NCI-H446 (cell line): ENCODE measurements at places on chromosomes 12 and 14.

DNA sequence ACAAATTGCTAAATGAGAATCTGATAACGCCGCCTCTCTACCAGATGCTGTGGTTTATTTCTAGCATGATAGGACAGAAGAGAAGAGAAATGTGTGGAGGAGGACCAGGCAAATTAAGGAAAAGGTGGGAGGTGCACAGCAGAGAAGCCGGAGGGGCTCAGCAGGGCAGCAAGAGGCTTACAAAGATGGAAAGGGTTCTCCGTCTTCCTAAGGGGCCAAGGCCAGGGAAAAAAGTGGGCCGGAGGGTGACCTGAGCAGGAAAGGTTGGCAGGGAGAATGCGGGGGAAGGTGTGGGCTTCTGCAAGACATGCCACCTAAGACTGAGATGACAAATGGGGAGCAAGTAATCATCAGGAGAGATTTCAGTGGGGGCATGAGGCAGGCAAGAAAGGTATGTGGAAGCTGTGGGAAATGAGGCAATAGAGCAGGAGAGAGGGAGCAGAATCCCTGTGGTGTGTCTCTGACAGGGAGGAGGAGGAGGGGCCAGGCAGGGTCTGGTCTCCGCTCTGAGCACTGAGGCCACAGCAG lies 18.7 kb downstream of the MANSC1 start:
- no peak for DNase-seq

GRCh38 chr12:66978802-66979201 lies 290.4 kb upstream of the CAND1 start:
- no peak for DNase-seq

- DNase-seq, result no peak
Observed at GRCh38 chr12:57475271-57476161, 4.2 kb downstream of the ARHGAP9 start.

DNA sequence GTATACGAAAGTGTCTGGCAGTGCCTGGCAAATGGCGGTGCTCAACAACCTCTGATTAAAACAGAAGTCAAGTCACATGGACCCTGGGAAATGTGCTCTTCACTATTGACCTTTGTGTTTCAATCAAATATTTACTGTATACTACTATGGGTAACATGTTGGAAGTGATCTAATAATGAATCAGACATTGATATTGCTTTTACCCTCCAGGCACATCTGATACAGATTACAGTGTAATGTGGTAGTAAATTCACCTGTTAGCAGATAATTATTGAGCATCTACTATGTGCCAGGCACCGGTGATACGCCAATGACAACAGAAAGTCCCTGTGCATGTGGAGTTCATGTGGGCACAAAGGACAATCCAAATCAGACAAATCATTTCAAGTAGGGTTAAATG lies 63.1 kb downstream of the STON2 start:
- DNase-seq, result no peak

GRCh38 chr12:49707812-49708147 lies 575 bp upstream of the FMNL3 start:
- no peak for DNase-seq

- DNase-seq, result no peak
Observed at GRCh38 chr12:119375075-119375882, 40.8 kb downstream of the CCDC60 start.

GRCh38 chr14:92914087-92914656 lies 8.8 kb upstream of the CHGA start:
- no peak for DNase-seq

GRCh38 chr12:65533177-65533883 lies 254.8 kb downstream of the MSRB3 start:
- DNase-seq, result no peak

DNA sequence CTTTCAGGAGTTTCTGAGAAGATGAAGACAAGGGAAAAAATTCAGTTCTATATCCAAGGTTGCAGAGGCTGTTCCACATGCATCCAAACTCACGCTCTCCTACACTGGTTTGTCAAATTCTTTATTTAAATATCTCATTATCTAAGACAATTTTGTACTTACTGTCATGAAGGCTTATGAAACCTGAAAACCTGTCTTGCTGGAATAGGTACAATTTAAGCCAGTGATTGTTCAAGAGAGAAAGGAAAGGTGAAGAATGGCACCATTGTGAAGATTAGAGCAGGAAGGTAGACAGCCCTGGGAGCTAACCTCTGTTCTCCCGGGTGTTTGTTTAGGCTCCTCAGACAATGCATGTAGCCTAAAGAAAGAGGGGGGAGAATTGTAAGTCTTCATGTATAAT lies 315.1 kb upstream of the PRKD1 start:
- no peak for DNase-seq

DNA sequence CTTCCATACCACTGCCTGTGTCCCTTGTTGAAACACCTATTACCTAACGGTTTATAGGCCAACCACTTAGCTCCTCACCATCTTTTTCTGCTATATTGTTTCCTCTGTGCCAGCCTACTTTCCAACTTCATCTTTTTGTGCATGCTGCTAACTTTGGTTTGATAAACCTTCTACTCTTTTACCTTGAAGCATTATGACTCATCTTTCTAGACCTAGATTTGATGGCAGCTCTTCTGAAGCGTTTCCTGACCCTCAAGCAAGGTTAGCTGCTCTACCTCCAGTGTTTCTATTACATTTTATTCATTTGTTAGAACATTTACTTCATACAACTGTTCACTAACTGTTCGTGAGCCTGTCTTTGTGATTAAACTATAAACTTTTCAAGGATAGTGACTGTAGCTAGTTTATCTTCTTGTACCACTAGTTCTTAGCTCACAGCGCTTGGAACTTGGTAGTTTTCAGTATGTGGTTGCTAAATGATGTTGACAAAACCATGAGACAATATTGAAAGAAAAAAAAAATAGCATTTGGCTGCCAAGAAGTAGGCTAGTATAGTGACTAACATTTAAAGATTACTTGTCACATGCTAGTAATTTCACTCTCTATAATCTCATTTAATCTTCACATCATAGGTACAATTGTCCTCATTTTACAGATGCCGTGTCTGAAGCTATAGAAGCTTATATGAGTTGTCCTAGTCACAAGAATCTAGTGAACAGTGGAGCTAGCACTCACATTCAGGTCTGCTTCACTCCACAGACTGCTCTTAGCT lies 79.5 kb downstream of the APAF1 start:
- no peak for DNase-seq

- DNase-seq, result no peak
Observed at GRCh38 chr12:76041406-76041805, 9.8 kb upstream of the PHLDA1 start.

DNA sequence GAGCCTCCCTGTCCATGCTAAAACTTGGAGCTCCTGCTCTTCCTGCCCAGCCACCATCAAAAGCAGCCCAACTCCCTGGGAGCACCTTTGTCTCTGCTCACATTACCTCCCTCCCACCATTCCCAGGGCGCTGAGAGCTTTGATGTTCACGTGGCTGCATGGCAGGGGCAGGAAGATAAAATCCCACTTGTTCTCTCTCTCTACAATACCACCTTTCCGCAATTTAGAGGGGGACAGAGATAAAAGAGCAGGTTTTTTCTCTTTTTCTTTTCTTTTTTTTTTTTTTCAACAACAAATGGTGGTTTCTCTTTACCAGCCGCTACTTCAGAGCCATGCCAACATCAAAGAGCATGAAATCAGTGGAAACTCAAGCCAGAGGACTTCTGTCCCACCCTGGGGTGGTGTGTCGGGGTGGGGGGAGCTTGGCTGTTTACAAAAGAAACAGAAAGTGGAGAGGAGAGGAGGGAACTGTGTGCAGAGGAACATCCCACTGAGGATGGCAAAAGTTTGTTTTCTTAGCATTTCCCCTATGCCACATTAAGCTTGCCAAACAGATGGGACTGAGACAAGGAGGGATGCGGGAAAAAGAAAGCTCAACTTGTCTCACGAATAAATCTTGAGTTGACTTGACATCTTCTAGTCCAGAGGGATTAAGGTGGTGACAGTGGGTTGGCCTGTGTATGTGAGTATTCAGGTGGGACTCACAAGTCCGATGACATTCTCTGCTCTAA lies 103.7 kb upstream of the NUDT4 start:
- DNase-seq, result no peak

GRCh38 chr14:45095143-45095542 lies 11.2 kb downstream of the PRPF39 start:
- DNase-seq, result no peak

GRCh38 chr14:79281244-79282152 lies 929.8 kb downstream of the DIO2 start:
- DNase-seq, result no peak

GRCh38 chr12:2334271-2334670 lies 281.5 kb downstream of the CACNA1C start:
- no peak for DNase-seq

DNA sequence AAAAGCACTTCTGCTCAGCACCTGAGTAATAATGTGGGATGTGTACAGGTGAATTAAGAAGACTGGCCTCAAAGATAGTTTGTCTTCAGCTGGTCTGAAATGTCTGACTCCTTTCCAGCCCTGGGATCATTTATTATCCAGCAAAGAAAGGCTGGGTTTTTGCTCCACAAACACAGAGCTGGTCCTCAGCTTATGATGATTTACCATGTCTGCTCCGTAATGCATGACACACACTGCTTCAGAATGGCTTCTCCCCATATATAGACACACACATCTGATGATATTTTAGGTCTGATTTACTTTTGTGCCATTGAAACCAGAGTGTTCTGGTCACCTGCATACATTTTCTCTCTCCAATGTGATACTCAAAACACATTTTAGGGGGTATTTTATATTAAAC lies 225.0 kb downstream of the SLC25A21 start:
- no peak for DNase-seq

GRCh38 chr12:30269496-30269895 lies 426.2 kb downstream of the IPO8 start:
- no peak for DNase-seq

GRCh38 chr12:95700316-95700785 lies 90.2 kb downstream of the NTN4 start:
- no peak for DNase-seq

DNA sequence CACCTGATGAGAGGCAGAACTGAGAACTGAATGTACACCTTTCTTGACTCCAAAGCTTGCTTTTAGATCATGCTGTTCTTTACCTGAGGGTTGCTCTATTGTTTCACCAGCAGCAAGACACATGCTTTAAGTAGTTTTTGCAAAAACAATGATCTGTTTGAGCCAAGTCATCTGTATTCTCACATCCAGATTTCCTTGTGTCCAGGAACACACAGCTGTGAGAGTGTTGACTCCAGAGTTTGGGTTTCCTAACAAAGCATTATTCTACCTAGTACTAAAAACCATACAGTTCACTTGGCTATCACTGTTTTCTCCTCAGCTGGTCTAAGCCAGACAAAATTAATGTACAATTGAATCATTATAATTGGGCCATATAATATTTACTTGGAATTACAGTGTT lies 120.4 kb downstream of the STAB2 start:
- DNase-seq, result no peak

GRCh38 chr12:45718306-45718705 lies 11.2 kb upstream of the ARID2 start:
- DNase-seq, result no peak

- DNase-seq, result no peak
Observed at GRCh38 chr12:59874781-59875180, 279.0 kb downstream of the SLC16A7 start.

- DNase-seq, result no peak
Observed at GRCh38 chr12:61302282-61302681, 957.9 kb upstream of the USP15 start.

GRCh38 chr12:59085690-59086089 lies 165.4 kb upstream of the LRIG3 start:
- peak; percentile 53 for DNase-seq

- DNase-seq, result no peak
Observed at GRCh38 chr14:97329701-97330100, 532.5 kb downstream of the VRK1 start.

- no peak for DNase-seq
Observed at GRCh38 chr14:31568161-31568560, 7.0 kb downstream of the NUBPL start.

GRCh38 chr14:77612011-77612620 lies 4.3 kb downstream of the SPTLC2 start:
- no peak for DNase-seq

GRCh38 chr12:124098887-124099286 lies 125.9 kb downstream of the ZNF664 start:
- DNase-seq, result no peak

DNA sequence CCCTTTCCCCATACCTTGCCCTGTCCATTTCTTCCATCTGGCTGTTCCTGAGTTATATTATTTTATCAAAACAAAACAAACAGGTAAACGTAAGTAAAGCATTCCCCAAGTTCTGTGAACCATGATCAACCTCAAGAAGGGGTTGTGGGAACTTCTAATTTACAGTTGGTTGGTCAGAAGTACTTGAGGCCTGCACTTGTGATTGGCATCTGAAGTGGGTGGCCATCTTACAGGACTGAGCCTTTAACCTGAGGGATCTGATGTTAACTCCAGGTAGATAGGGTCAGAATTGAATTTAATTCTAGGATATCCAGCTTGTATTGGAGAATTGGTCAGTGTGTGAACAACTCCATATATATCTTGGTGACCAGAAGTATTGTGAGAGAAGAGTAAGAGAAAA lies 77.0 kb downstream of the DIO2 start:
- DNase-seq, result no peak
